ENCODE measurements at places on chromosomes 6 and 20.
A peak's percentile ranks its signal among the peaks of the same experiment; 100 is the strongest.

DNA sequence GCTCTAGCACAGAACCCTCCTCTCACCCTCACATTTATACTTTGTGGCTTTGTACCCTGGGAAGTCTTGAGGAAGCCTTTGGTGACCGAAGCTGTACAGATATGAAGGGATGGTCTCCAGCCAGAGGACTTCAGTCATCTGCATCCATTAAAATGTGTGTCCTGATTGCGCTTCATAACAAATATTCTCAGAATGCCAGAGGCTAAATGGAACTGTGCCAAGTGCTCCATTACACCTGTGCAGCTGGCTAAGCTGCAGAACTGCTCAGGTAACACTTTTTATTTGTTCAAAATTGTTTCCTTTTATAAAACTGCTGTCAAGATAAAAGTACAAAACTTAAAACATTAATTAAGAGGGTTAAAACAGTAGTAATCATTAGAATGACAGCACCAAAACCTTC is 22.3 kb downstream of the TPBG start:
- no peak for DNase-seq

DNA sequence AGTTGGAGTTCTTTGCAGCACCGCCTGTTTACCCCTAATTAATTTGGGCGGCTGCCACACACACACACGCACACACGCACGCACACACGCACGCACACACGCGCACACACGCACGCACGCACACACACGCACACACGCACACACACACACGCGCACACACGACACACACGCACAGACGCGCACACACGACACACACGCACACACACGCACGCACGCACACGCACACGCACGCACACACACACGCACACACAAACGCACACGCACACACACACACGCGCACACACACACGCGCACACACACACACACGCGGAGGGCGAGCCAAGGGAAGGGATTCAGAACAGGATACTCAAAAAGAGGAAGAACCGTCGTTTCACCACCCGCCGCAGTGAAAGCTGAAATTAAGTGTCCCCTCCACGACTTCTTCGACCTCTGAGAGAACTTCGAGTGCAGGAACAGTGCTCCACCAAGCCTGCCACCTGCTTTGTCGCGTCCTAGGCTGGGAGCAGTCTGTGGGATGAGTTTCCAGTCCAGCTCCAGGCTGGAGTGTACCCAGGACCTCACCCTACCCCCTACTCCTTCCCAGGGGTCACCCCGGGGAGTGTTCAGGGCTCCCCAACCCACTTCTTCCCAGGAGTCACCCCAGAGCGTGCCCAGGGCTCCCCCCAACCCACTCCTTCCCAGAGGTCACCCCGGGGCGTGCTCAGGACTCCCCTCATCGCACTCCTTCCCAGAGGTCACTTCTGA is 1.1 kb downstream of the RNASET2 start:
- peak; percentile 74 for DNase-seq

DNA sequence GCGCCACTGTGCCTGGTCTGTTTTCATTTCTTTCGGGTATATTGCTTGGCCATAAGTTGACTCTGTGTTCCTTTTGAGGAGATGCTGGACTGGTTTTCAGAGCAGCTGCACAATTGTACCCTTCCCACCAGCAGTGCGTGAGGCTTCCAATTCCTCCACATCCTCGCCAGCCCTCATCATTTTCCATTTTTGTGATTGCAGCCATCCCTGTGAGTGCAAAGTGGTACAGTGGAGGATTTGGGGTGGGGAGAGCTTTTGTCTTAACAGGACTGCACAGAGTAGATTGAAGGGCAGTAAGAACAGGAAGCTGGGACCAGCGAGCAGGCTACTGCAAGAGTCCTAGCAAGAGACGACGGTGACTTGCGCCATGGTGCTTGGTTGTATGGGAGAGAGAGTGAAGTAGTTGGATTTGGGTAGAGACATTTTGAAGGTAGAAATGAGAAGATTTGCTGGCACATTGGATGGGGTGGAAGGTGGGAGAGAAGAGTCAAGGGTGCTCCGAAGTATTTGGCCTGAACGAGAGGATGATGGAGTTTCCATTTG is 18.3 kb downstream of the BCAS4 start:
- DNase-seq = no peak

- DNase-seq = no peak
These were observed 36.6 kb upstream of the HIVEP1 start for GRCh38 chr6:11975353-11975977.

DNA sequence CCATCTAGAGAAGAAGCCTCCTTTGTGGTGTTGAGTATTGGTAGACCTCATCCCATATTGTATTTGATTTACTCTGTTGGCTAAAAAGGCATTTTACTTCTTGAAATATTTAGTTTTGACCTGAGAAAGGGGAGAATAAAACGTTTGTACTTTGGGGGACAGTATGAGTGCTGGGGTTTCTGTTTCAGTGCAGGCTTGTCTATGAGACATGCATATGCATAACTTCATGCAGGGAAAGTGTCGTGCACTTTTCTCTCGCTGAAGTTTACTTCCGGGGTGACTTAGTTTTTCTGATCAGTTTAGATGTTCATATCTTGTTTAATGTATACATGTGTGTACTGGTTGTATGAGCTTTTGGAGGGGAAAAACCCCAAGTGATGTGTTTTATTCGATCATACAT is 59.5 kb downstream of the UTRN start:
- DNase-seq = no peak

GRCh38 chr20:21126581-21126870 is 644 bp downstream of the KIZ start:
- no peak for DNase-seq

GRCh38 chr6:88856566-88856965 is 106.9 kb downstream of the RNGTT start:
- no peak for DNase-seq

DNA sequence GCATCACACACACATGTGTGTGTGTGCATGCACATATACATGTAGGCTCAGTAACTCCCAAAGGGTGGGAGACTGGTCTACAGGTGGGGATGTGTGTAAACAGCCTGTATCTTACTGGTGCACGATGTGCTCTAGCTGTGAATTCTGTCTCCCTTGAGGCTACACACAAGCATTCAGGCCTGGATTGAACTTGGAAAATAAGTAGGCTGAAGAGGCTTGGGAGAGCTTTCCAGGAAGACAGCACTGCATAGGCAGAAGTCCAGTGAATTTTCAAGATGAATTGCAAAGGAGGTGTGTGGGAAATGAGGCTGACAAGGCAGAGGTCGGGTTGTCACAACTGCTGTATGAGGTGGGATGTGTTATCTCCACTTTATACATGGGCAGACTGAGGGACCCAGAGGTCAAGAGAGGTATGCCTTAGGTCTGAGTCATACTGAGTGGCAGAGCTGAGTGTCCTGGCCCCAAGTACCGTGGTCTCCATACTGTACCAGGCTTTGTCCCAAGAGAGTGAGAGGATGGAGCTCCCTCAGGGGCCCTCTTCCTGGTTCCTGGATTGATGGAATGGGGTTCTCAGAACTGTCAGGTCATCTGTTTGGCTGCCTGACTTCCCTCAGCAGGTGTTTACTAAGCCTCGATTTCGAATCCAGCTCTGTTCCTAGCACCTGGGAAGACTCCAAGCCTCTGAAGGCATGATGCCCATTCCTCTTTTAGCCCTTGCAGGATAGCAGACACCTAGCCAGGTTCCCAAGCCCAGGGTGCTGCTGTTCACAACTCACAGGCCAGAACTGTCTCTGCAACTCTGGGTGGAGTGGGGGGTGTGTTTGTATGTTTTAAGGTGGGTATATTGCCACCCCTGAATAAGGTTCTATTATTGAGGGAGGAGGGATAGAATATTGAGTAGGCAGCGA is 14.4 kb downstream of the SNPH start:
- peak; percentile 41 for DNase-seq

GRCh38 chr6:73694711-73695411 is 1.1 kb upstream of the CD109 start:
- peak; percentile 73 for DNase-seq

GRCh38 chr6:17583811-17584210 is 16.3 kb upstream of the FAM8A1 start:
- DNase-seq = no peak

DNA sequence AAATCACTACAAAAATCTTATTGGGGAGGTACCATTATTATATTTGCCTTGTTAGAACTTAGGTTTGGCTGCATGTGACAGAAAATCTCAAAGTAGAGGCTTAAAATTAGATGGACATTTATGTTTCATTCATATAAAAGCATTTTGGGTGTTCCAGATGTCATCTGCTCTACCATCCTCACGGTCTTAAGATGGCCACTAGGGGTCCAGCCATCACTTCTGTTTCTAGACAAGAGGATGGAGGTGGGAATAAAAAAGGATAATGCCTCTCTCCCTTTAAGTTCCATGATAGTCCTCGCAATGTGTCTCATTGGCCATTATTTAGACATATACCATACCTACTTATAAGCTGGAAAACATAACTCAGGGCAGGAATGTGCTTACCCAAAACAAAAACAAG is 929.5 kb downstream of the KIF16B start:
- DNase-seq = no peak

- no peak for DNase-seq
These were observed 86.0 kb downstream of the TIAM2 start for GRCh38 chr6:155080881-155081845.

DNA sequence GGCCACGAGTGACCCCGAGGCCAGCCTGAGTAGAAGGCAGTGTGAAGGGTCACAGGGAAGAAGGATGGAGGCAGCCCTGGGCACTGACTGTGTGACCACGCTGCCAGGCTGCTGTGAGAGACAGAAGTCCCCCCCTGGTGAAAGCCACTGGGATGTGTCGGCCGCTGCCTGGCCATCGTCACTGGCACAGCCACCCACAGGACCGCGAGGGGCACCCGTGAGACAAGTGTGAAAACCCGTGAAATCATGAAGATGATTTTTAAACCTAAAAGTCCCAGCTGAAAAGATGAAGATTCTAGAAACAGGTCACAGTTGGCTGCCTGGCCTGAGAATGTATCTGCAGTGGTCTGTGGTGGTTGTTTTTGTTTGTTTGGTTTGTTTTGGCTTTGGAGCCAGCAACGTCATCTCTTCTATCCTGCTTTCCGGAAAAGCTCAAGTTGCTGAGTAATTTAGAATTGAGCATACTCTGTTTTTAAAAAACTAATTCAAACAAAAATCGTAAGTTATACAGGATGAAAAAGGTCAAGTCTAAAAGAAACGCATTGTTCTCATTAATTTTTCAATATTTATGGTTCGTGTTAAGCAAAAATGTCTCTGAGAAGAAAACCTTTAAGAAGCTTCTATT is 94.7 kb downstream of the HUS1B start:
- DNase-seq = no peak

- no peak for DNase-seq
These were observed 137.6 kb upstream of the MANEA start for GRCh38 chr6:95439741-95440140.

GRCh38 chr6:168124921-168125320 is 45.9 kb upstream of the FRMD1 start:
- DNase-seq = no peak

DNA sequence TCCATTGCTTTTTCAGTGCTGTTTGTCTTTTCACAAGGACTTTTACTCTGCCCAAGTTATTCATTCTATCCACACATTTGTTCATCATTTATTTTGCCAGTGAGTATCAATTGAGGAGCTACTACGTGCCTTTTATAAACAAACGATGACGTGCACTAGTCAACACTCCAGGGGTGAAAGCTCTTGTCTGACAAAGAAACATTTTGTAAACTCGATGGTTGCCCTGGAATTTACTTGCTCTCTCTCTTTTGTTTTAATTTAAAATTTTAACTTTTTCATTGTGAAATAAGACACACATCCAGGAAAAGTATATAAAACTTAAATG is 8.3 kb upstream of the MRPS18A start:
- no peak for DNase-seq

GRCh38 chr6:135583256-135583761 is 85.8 kb upstream of the AHI1 start:
- no peak for DNase-seq

GRCh38 chr6:23526526-23526925 is 599.5 kb upstream of the NRSN1 start:
- DNase-seq = no peak

DNA sequence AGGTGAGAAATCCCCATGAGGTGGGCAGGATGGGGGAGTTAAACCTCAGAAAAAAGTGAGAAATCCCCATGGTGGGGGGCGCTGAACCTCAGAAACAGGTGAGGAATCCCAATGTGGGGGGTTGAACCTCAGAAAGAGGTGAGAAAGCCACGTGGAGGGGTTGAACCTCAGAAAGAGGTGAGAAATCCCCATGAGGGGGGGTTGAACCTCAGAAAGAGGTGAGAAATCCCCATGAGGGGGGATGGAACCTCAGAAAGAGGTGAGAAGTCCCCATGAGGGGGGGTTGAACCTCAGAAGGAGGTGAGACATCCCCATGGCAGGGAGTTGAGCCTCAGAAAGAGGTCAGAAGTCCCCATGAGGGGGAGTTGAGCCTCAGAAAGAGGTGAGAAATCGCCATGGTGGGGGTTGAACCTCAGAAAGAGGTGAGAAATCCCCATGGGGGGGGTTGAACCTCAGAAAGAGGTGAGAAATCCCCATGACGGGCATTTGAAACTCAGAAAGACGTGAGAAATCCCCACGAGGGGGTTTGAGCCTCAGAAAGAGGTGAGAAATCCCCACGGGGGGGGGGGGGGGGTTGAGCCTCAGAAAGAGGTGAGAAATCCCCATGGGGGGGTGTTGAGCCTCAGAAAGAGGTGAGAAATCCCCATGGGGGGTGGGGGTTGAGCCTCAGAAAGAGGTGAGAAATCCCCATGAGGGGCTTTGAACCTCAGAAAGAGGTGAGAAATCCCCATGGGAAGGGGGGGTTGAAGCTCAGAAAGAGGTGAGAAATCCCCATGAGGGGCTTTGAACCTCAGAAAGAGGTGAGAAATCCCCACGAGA is 14.3 kb upstream of the GOPC start:
- peak; percentile 61 for DNase-seq

GRCh38 chr6:142958343-142958742 is 13.4 kb upstream of the HIVEP2 start:
- DNase-seq = no peak

GRCh38 chr20:63659370-63659769 is 1.3 kb downstream of the RTEL1 start:
- no peak for DNase-seq

DNA sequence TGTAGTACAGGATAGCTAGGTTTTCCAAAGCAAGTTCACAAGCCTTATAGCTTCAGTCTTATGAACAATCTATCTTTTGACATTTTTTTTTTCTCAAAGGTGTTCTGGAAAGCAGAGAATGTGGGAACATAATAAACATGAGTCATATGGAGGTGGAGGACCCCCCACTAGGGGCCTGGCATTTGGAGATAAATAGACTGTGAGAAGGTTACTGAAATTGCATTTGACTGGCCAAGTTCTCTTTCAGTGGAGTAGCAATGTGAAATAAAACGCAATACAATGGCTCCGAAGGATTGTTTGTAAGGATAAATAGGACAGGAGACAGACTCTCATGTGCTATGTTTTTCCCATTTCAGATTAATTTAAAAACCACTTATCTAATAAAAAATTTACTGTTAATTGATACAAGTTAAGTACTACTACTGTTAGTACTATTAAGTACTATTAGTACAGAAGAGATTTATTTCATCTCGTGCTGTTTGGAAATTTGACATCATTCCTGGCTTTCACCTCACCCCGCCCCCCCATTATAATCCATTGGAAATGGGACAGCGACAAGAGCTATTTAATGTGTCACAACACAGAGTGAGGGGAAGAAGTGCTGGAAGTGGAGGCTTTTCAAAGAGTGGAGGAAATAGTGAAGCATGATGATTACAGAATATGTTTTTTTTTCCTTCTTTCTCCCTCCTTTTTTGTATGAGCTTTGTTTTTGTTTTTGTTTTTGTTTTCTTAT is 122.6 kb upstream of the ID4 start:
- DNase-seq = no peak
